ENCODE measurements at places on chromosomes 2 and 18. TPM values are rescaled to one million over a fixed set of nuclear protein-coding genes. Genes with fewer than 3 reads are reported as not detected.

GRCh38 chr2:203813684-203814083 is 53.9 kb upstream of the CTLA4 start:
- no peak for DNase-seq

- no peak for DNase-seq
These were observed 1.9 kb downstream of the CLK1 start for GRCh38 chr2:200862532-200863000.

DNA sequence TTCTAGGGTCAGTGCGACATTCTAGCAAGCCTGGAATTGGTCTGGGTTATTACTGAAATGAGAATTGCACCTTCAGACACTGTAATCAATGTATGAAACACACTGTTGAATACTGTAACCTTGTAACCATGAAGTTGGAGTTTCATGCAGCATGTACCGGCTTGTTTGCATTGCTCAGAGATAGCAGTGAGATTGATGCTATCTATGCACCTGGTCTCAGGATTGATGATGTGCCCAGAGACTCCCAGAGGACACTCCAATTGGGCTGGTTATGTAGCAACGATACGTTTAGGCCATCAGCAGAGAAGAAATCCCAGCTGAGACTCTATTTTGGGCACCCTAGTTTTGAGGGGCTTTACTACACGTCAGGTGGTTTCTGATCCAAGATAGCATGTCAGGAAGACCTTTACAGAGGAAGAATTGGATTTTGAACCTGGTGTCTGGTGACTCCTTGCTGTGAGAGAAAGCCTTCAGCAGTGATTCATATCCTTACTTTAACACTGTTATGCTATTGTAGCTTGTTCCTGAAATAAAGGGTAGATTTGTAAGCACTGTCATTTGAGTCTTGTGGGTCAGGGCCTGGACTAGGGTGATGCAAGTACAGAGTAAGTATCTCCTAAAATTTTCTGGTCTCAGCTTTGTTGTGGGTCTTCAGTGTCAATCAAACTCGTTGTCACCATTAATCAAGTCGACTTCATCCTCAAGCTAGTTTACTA is 305.1 kb upstream of the GULP1 start:
- no peak for DNase-seq

Gene INHBB
- total RNA-seq = 3.3 TPM

Gene INHA
- total RNA-seq = 0.41 TPM

Measured in frontal cortex (tissue), 4 donors.